Posterior cingulate gyrus (tissue), 11 donors: ENCODE measurements at places on chromosomes 7 and 10.

- no peak for DNase-seq
Observed at GRCh38 chr10:101308051-101308450, 45.9 kb upstream of the BTRC start.

DNA sequence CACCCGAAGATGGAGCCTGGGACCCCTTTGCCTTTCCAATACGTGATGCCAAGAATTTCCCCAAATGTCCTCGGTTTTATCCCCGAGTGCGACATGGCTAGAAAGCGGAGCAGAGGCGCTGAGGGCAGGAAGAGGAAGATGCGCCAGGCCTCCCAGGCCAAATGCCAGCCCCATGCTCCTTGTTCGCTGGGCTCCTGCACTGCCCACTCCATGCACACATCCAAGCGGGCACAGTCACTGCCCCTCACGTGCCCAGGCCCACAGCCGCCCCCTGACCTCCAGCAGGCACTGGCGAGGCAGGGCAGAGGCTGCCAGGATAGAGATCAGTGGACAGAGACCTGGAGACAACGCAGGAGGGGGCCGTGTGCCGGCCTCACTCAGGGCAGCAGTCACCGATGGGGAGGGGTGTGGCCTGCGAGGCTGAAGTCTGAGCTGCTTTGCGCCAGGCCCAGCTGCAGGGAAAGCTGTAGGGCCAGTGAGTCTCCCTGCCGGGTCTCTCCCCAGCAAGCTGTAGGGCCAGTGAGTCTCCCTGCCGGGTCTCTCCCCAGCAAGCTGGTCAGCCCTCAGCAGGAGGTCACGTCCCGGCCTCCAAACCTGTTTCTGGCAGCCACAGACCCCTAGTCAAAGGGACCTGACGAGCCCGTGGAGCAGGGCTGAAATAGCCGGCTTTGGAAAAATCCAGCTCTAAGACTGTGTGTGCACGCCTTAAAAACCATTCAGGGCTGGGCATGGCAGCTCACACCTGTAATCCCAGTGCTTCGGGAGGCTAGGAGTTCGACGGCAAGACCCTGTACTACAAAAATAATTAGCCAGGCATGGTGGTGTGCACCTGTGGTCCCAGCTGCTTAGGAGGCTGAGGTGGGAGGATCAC is 100.6 kb upstream of the DIP2C start:
- DNase-seq: no peak

GRCh38 chr7:156640949-156641485 is 443 bp downstream of the RNF32 start:
- no peak for DNase-seq

DNA sequence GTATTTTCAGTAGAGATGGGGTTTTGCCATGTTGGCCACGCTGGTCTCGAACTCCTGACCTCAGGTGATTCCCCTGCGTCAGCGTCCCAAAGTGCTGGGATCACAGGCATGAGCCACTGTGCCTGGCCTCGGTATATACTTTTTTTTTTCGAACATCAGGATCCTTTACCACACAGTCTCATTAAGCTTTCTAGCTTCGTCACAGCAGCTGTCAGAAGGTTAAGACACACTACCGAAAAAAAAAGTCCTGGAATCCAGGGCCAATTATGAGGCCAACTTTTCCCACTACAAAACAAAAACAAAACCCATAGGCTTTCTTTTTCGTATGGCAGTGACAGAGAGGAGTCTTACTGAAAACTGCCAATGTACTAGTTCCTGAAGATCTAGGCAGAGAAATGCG is 30.7 kb downstream of the ZC3HC1 start:
- DNase-seq: no peak

- no peak for DNase-seq
Observed at GRCh38 chr7:95476072-95476847, 9.5 kb upstream of the ASB4 start.

DNA sequence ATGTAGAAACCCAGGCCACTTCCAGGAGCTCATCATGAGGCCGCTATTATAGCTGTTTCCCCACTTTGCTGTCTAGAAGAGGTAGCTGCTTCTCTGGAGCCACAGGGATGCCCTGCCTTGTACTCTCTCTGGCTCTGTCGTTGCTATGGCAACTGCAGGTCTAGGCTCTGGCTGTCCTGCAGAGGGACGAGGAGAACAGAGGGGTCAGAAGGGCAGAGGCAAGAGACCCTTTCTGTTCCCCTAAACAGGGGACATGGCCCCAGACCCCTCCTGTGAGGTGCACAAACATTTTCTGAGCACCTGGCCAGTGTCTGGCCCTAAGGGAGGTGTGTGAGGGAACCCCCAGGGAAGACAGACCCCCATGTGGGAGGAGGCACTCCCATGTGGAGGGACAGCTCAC is 31.4 kb downstream of the ITPRIP start:
- no peak for DNase-seq

DNA sequence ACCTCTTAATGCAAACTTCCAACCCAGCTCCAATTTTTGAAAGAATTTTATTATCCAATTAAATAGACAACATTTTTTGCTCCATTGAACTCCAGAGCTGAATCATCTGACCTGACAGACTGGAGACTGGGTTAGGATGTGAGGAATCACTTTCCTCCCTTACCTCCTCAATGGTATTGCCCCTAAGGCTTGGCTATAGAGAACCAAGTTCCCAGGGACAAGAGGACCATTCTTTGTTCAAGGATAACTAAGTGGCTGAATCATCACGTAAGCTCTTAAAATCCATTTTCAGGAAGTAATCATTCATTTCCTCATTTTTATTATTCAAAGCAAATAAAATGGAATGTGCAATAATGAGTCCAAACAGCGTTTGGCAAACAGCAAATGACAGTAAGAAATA is 335.1 kb downstream of the GATA3 start:
- no peak for DNase-seq

DNA sequence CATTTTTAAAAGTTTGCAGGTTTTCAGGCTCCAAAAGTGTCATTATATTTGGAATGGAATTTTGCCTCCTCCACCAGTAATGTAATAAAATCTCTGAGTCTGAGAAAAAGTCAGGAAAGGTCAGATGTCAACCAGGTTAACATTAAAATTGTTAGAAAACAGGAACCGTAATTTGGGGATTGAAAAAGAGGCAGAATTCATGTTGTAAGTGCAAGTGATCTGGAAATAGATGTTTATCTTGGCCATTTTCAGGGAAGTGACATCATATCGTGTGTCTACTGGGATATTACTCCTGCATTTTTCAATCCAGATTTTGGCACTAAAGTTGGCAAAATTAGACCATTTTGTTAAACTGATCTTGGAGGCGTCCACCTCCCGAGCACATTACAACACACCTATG is 428.5 kb upstream of the MGMT start:
- DNase-seq: no peak

DNA sequence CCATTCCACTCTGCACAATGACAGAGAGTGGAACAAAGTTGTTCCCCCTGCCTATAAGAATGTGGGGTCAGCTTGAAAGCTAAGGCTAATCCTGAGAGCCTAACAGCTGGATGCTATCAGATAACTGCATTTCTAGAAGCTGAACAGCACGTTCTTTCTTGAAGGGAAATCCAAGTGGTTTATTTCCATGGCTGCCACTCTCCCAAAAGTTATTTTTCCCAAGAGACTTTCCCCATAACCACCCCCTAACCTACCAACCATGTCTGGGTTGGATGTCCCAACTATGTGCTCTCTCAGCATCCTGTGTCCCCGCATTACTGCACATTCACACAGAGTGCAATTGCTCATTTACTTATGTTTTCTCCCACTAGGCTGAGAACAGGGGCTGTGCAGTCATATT is 140.7 kb upstream of the ANKRD1 start:
- no peak for DNase-seq

- no peak for DNase-seq
Observed at GRCh38 chr10:67151471-67151870, 225.6 kb downstream of the LRRTM3 start.

GRCh38 chr10:31419394-31420063 is 100.5 kb downstream of the ZEB1 start:
- DNase-seq: no peak

GRCh38 chr10:102283890-102284289 is 38.6 kb downstream of the GBF1 start:
- DNase-seq: no peak

DNA sequence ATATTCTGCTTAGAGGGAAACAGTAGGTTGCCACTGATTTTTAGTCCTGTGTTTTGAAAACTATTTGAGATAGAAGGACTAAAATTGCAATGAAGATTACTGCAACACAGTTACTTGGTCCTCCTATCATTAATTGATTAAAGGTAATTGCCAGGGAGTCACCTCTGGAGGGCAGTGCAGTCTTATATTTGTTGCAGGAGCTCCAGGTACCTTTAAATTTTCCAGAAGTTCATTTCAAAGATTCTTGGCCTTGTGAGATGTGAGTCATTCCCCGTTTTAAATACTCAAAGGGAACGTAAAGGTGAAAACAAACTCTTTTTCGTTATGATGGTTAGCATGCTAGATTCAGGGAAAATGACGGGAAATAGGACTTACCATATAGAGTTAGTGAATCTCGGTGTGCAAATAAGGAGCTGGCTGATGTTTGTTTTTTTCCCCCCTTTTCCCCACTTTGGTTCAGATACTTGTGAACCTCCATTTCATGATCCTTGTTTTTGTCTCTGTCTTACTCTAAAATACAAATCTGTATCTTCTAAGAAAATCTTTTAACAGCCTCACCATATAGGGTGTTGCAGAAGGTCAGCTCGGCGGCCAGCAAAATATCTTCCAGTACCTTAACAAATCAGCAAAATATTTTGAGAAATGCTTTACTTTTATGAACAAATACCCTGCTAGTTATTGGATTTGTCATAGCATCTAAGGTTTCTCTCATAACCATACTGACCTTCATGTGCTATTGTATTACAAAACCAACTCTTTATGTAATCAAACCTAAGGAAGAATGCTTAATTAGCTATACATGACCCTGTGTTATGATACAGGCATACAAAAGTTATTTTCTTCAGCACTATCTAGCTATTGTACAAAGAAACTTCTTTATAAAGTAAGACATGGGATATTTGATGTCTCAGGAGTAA is 143.0 kb upstream of the HDAC9 start:
- peak; percentile 35 for DNase-seq

- DNase-seq: no peak
Observed at GRCh38 chr10:75377869-75378268, 23.7 kb downstream of the ZNF503 start.

DNA sequence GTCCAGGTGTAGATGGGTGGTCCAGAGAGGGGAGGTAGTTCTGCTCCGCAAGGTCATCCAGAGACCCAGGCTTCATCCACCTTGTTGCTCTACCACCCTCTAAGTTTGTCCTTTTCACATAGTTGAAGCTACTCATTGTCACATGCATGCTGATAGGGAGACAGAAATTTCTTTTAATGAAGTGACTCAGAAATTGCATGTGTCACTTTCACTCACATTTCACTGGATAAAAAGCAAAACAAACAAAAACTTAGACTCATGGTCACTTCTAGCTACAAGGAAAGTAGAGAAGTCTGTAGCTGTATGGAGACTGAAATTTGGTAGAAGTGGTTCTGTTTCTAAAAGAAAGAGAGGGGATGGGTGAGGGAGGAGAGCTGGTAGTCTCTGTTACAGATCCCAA is 161.9 kb downstream of the SORCS3 start:
- no peak for DNase-seq

DNA sequence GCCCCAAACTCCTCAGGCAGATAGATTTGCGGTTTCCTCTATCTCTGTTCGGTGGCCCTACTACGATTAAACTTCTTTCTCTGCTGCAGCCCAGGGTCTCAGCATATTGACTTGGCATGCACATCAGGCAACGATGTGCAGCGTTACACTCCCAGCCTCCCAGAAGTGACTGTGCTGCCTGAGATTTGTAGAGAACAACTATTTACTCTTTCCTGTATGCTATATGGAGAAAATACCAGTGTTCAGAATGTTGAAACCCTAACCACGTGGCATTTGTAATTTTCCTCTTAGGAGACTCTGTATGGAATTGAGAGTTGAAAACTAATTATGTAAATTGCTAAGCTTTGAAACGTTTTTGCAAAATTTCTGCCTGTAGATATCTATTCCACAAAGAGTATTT is 50.9 kb downstream of the GNAI1 start:
- DNase-seq: no peak

- DNase-seq: no peak
Observed at GRCh38 chr7:88681682-88682081, 77.8 kb upstream of the ZNF804B start.

DNA sequence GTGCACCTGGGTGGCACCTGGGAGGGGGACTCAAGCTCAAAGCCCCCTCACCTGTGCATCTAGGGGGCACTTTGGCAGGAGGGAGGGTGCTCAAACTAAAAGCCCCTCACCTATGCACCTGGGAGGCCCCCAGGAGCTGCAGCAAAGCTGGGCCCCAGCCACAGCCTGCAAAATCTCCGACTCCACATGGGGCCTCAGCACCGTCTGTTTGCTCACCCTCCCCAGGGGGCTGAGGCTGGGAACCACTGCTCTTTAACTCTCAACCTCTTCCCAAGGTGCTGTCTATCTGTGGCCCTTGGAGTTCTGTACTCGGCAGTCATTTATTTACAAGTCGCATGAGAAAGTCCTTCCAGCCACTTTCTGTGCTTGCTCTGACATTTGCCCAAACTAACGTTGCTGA is 458.4 kb downstream of the DNAJB6 start:
- DNase-seq: no peak

DNA sequence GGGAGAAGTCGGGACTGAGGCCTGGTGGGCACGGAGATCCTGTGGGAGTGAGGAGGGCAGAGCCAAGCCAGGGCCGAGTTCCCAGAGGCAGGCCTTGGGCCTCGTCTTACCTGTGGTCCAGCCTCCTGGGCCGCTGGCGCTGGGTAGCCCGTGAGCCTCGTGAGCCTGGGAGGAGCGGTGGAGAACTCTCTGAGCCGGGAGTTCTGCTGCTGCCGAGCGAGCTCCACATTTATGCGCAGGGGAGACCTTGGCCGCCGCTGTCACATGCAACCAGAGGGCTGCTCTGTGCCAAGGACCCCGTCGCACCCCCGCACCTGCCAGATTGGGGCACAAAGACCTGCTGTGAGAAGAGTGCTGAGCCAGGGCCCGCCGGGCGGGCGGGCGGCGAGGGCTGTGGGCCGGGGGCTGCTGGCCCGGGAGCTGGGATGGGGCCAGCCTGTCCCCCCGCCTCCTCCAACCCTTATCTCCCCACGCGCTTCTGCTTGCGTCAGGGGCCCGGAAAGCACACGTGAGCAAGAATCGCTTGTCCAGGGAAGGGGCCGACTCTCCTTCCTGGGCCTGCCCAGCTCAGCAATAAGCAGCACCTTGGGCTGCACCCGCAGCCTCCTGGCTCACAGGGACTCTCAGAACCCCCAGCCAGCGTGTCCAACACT is 10.2 kb downstream of the VENTX start:
- no peak for DNase-seq

DNA sequence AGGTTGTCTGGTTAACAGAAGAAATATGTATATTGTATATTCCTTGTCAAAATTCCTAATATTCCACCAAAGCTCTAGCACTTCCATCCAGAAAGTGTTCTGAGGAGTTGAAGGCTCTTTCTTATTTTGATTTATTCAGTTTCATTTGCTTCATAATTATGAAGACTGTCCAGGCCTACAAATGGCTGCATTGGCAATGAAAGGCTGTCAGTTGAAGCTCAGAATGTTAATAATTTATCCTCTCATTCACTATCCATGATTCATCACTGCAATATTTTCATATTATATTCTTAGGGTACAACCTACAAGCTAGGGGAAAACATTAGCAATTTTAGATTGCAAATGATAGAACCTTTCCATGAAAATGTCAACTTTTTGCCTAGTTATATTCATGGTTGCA is 57.3 kb downstream of the ARID5B start:
- DNase-seq: no peak
